ENCODE measurements at places on chromosomes 1 and 21.

DNA sequence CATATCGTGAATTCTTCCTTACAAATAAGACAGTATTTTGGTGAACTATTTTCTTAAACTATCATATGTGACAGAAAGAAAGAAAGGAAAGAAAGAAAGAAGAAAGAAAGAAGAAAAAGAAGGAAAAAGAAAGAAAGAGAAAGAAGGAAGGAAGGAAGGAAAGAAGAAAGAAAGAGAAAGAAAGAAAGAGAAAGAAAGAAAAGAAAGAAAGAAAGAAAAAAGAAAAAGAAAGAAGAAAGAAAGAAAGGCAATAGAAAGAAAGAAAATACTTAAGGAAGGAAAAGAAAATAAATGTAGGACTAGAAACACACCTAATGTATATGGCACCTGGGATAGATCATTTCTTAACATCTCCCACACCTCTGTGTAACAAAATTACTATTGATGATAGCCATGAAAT lies 120.4 kb downstream of the PLA2G4A start:
- DNase-seq, result no peak

GRCh38 chr21:19547951-19548840 lies 1144.6 kb upstream of the TMPRSS15 start:
- no peak for DNase-seq

DNA sequence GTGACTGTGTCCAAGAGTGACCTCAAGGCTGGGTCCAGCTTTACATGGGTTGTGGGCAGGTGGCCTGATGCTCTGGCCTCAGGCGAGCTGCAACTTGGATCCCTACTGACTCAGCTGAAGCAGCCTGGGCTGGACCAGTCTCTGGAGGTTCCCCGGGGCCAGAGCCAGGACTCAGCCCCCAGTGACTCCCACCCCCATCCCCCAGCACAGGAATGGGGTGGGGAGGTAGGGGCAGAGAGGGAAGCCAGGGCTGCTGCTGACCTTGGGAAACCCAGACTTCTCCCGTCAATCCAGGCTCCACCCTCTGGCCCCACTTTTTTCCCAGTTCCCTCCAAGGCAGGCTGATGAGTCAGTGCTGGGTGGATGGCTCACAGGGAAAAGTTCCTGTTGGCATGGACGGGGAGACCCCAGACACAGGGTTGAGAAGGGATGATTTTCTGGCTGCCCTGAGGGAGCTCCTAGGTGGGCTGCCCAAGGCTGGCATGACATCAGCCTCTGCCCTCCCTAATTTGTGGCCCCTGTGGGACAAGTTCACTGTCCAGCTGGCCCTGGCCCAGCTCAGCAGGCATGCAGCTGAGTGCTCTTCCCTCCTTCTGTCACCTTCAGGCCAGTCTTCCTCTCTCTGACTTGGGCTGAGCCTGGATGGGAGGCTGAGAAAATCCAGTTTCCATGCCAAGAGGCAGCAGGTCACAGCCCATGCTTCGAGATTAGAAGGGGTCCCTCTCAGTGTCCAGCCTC lies 2.2 kb downstream of the ZC3H12A start:
- peak; percentile 90 for DNase-seq

DNA sequence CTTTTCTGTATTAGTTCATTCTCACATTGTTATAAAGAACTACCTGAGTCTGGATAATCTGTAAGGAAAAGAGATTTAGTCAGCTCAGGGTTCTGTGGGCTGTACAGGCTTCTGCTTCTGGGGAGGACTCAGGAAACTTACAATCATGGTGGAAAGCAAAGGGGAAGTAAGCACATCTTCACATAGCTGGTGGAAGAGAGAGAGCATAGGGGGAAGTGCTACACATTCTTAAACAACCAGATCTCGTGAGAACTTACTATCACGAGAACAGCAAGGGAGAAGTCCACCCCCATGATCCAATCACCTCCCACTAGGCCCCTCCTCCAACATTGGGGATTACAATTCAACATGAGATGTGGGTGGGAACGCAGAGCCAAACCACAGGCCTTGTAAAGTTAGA lies 37.9 kb upstream of the AHCTF1 start:
- DNase-seq, result no peak

DNA sequence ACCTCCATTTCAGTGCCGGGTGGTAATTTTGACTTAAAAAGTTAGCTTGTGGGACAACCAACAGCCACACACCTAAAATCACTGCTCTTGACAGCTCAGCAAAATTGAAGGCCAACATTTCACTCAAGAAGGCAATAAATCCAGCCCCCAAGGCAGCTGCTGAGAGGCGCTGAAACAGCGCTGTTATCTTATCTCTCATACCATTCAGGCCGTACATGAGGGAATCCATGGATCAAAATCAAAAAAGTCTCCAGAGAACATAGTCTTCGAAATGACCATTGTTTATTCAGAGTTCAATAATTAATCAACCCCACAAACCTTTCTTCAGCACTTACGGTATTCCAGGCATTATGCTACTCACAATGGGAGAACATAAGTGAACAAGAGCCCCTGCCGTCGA lies 38.5 kb downstream of the ZBTB18 start:
- DNase-seq, result no peak

DNA sequence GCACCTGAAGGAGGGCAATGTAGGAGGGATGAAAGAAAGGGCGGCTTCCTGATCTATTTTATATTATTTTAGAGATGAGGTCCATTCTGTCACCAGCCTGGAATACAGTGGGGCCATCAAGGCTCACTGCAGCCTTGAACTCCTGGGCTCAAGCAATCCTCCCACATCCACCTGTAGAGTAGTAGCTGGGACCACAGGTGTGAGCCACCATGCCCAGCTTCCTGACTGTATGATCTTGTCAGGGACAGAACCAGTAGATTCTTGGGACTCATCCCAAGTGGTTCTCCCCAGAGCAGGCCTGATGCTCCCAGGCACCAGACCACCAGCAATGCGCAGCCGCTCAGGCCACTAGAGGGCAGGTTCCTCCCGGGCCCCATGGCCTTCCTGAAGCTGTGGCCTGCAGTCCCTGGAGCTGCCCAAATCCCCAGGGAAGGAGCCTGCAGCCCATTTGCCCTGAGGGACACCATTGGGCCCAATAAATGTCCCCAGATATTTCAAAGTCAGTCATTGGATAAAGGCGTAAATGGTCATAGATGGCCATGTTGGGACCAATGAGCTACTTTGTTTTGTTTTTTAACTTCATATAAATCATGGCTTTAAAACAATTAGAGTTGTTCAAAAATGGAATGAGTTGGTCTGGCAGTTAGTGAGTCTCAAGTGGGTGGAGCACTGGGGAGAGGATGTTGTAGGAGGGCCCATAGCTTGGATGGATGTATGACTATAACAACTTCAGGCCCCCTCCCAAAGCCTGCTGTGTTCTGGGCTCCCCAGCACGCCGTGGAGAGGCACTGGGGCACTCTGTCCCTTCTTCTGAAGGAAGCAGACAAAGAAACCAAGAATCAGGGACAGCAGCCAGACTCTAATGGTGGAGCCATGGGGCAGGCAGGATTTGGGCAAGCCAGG lies 44.7 kb upstream of the GOLT1A start:
- DNase-seq, result peak; percentile 69

GRCh38 chr1:103461161-103462105 lies 64.1 kb upstream of the RNPC3 start:
- DNase-seq, result peak; percentile 17

- no peak for DNase-seq
These were observed at the start of gene FCRL3 for GRCh38 chr1:157700732-157701131. TSS of gene FCRL3 (minus strand) at chr1:157700769. CDS start at chr1:157700489, 280 bp downstream.

DNA sequence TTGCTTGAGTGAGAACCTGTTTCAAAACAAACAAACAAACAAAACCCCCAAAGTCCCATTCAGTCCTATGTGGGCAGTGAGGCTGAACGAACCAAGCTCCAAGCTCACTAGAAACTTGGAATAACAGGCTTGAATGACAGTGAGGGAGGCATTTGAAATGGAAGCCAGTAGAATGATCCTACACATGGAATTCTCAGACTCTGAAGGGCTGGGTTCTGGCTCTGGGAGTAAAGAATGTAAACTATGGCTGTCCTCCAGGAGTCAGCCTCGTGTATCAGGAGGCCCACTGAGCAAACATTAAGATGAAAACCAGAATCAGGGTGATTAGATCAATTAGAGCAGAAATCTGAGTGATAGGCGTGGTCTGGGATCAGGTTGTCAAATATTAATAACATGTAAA lies 14.9 kb downstream of the PCP4L1 start:
- DNase-seq, result no peak

GRCh38 chr1:154446292-154446691 lies 41.1 kb downstream of the IL6R start:
- DNase-seq, result no peak

- no peak for DNase-seq
These were observed 5.4 kb downstream of the VTCN1 start for GRCh38 chr1:117205368-117205767.

GRCh38 chr1:80385650-80386049 lies 1379.1 kb upstream of the ADGRL4 start:
- DNase-seq, result no peak

DNA sequence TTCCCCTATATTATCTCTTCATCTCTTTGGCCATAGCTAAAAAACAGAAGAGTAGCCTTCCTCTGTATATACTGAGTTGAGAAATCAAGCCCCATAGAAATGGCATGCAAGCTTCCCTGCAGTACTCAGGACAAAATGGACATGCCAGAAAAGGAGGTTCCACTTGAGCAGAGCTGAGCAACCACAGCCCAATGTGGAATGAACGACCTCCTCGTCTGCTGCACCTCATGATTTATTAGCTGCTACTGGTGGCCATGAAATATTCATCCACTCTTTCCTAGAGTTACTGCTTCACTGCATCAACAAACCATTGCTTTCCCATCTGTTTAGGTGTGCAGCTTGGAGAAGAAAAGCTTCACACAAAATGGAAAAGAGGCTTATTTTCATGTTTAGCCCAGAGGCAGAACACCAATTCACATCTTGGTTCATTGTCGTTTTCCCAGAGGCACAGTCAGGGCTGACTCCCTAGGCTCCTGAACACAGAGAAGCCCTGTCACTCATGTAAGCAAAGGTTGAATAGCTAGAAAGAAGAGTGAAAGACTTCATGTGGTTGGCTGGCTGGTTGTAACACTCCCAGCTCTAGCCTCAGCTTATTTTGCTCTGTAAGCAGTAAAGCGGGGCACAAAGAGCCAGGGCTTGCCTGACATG lies 148.0 kb downstream of the TSEN15 start:
- DNase-seq, result no peak

GRCh38 chr1:208785629-208786028 lies 541.4 kb upstream of the PLXNA2 start:
- DNase-seq, result no peak

DNA sequence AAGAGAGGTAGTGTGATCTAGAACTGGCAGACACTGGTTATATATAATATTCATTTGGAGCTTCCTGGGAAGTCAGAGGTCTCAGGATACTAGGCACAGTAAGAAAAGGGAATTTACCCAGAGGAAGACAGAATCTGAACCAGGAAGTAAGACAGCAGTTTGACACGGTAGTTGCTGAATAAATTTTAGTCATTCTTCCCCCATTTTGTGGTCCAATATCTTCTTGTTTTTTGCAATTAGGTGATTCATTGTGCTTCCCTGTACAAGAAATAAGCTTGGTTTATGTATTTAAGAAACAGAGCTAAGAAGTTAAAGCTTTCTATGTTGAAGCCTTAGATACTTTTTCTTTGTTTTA lies 1.3 kb downstream of the TMEM167B start:
- no peak for DNase-seq

DNA sequence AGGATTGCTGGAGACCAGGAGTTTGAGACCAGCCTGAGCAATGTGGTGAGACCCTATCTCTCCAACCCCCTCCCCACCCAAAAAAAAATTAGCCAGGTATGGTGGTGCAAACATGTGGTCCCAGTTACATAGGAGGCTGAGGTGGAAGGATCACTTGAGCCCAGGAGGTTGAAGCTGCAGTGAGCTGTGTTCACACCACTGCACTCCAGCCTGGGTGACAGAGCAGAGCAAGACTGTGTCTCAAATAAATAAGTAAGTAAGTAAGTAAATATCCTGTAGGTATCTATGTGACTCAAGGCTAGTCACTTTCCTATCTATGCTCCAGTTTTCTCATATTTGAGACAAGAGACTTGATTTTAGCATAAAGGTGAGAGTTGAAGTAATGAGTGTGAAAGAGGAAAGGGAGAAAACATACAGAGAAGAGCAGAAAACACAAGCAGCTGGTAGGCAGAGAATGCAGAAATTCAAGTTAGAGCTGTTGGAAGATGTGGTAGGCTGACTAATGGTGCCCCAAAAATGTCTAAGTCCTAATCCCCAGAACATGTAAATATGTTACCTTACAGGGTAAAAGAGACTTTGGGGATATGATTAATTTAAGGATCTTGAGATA lies 7.5 kb downstream of the PPP1R12B start:
- DNase-seq, result no peak

GRCh38 chr1:87129038-87129437 lies 199.6 kb upstream of the LMO4 start:
- DNase-seq, result no peak

GRCh38 chr1:228280961-228281591 lies 73.2 kb downstream of the OBSCN start:
- DNase-seq, result no peak

DNA sequence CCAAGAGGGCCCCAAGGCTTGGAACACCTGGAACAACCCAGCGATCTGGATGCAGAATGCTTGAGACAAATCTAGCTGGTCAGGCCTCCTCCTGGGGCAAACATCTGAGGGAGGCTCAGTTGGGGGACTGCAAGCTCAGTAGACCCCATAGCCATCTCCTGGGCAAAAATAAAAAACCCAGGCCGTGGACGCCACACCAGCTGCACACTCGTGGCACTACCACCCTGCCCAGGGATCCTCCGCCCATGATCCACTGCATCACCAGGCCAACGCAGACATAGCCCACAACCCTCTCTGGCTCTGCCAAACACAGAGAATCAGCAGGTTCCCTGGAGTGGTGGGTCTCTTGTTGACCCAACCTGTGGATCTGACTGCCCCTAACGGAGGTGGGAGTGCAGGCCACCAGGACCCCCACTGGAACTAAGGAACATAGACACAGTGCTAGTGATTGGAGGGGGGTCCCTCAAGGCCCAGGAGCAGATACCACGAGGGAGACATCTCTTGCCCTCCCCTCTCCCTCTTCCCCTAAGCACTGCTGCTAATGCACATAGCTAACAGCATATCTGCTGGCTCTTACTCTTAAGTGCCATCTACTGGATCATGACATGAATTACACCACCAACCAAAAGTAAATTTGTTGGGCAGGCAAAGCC lies 147.2 kb downstream of the CHD1L start:
- DNase-seq, result peak; percentile 47

- no peak for DNase-seq
These were observed 37.0 kb downstream of the PCSK9 start for GRCh38 chr1:55076356-55076755.

DNA sequence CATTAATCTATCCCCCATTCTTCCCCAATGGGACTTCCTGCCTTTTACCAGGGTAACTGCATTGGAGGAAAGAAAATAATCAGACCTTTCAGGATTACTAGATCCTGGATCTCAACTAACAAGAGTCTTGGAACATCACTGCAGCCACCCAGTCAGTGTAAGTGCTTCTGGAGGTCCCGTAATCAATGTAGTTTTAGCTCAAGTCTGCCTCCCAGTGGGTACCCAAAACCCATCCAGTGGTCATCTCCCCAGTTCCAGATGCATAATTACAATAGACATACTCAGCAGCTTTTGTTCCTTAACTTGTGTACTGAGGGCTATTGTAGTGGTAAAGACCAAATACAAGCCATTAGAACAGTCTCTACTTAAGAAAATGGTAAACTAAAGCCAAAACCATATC lies 319.1 kb downstream of the GPATCH2 start:
- peak; percentile 22 for DNase-seq
